ENCODE measurements at places on chromosomes 4 and X.
A peak's percentile ranks its signal among the peaks of the same experiment; 100 is the strongest.

- DNase-seq: no peak
These were observed 921.8 kb upstream of the INTU start for GRCh38 chr4:126710935-126711334.

DNA sequence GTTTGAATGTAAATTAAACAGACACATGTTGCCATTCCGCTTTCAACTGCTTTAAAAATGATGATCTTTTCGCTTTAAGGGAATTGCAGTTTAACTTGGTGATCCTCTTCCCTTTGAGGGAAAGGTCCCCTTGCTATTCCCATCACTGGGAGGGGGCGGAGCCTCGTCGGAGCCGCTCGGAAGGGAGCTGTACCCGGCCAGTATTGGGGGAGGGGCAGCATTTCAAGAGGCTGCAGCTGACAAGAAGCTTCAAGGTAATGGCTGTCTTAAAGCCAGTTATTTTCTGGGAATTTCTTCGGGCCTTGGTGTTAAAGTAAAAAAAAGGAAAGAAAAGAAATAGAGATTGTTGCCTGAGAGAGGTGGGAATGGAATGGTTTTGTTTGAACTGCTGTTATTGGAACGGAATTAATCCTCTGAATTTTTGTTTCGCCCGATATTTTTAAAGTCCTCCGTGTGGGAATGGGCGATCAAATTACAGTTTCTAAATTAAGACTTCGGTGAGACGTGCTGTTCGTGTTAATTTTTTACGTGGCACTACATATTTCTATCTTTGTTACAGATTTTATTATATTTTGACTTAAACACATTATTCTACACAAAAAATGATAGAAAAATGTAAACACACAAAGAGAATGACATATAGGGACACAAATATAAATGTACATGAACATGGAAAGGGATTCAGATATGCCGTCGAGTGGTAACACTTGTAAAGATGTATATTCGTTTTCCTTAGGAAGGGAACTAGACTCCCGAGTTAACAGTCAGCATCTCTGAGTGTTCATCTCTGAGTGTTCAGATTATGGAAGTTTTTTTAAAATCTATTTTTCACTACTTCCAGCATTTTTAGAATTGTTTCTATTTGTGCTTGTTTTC, 9.2 kb downstream of the PWWP3B start:
- no peak for DNase-seq

DNA sequence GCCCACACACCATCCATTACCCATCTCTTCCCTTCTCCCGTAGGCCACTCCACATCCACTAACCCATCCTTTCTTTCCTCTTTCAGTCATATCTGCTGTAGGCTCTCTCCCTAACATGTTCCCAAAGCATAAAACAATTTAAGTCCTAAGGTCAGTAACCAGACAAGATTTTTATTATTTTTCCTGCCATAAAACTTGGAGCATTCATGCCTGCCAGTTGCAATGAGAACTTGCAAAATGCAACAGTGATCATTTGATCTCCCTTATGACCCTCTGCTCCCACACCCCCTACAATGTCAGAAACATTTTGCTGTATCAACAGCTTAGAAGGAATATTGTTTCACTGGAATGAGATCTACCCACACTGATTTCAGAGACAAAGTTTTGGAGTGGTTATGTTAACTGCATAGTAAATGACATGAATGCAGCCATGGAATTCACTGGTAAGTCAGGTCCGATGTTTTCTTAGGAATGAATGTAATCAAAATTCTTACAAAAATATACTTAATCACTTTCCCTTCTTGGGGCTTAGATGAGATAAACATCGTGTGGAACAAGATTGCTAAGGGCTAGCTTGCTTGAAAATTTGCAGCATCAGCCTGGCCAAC, 5.7 kb downstream of the NIPAL1 start:
- no peak for DNase-seq

- DNase-seq: no peak
These were observed 36.8 kb upstream of the VMA21 start for GRCh38 chrX:151359931-151360871.

- no peak for DNase-seq
These were observed 63.3 kb downstream of the ELOVL6 start for GRCh38 chr4:110135076-110135475.

DNA sequence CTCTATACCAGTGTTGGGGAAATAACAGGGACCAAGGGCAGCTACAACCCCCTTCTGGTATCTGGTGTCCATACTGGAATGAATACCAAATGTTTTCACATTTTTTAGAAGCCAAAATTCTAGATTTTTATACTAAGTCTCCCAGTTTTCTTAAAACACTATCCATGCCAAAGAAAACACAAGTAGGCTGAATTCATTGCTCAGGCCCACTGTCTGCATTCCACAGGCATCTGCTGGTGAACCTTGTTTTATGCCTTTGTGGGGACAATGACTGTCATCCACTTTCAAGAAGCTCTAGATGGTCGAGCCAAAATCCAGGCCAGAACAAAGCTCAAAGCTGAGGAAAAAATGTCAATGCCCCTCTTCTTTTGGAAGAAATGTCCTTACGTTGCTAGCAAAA, 213.4 kb upstream of the RASGEF1B start:
- no peak for DNase-seq

DNA sequence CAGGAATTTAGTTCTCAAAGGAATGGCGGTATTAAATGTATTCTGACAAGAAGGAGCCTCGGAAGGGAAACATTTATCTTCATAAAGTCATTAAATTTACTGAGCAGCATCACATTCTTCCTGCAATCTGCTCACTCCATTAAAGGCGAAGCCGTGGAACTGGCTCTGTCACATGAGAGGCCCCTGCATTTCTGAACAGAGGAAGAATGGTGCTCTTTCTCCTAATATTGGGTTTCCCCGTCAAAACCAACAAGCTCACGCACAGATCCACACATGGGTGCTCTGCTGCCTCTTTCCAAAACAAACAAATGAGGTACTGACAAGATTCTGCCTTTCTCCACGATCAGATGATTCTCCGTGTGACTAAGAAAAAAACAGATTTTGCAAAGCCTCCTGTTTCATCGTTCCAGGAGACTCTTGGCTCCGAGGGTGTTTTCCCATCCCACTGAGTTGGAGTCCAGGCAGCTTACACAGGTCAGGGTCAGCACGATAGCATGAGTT, 191.2 kb downstream of the IDS start:
- DNase-seq: no peak

DNA sequence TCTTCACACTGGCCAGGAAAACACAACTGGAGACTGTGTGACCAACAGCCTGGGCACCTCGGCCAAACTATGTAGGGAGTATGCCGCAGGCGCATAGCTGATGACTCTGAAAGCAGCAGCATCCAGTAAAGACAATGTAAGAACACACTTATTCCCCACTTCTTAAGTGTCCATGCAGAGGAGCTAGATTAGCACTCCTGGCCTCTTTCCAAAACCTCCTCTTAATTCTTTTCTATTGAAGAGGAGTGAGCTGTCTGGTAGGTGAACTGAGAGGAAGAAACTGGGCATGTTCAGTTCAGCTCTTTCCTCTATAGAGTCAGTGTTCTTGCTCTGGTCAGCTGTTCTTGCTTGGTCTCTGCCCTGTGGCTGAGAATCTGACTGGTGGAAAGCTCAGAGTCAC, 21.1 kb downstream of the NMU start:
- no peak for DNase-seq

DNA sequence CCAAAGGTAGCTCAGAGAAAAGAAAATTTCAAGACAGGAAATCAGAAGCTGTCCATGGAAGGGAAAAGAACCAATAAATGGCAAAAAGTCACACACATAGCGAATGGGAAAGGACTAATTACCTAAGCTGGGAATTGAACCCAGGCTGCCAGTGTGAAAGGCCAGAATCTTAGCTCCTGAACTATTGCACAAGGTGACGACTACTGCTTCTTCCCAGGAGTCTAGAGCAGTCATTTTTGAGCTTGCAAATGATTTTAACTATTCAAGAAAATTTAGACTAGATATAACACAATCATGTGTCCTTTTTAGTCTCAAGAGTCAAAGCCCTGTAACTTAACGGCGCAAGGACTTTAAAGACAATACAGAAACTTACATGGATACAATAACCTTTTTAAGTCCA, 34.1 kb upstream of the ZNF81 start:
- no peak for DNase-seq

- DNase-seq: no peak
These were observed 194.5 kb upstream of the EDA2R start for GRCh38 chrX:66833426-66833825.

GRCh38 chr4:154384012-154384411, 107.6 kb downstream of the DCHS2 start:
- DNase-seq: no peak

- DNase-seq: no peak
These were observed 49.3 kb upstream of the RPL34 start for GRCh38 chr4:108570993-108571569.

DNA sequence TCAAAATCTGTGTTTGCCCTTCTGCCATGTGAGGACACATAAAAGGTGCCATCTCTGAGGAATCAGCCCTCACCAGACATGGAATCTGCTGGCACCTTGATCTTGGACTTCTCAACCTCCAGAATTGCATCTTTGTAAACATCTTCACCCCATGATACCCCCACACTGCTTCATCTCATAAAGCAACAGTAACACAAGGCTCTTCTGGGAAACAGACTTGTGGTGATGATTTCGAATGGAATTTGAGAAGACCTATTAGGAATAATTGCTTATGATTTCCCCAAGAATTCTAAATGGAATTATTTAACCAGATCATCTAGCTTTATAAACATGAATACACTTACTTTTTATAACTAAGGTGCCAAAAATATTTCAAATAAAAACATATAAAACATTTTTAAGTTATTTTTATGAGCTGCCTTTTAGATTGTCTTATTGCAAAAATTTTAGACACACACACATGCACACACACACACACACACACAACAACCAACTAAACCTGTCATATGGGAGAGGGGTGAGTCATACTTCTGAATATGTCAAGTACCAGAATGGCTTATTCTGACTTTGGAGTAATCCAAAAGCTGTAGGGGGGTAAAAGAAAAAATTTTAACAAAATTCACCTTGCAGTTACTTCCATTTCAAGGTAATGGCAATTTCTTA, 82.0 kb downstream of the USP46 start:
- no peak for DNase-seq

GRCh38 chr4:182015014-182015413, 228.2 kb upstream of the TENM3 start:
- DNase-seq: no peak

GRCh38 chr4:103996637-103997036, 276.9 kb upstream of the TACR3 start:
- DNase-seq: no peak

- peak; percentile 37 for DNase-seq
These were observed 4.9 kb downstream of the UGT8 start for GRCh38 chr4:114603497-114603896.

GRCh38 chr4:137980641-137981040, 261.5 kb downstream of the SLC7A11 start:
- DNase-seq: no peak

GRCh38 chr4:55435141-55435841, 39.5 kb downstream of the TMEM165 start:
- DNase-seq: no peak

DNA sequence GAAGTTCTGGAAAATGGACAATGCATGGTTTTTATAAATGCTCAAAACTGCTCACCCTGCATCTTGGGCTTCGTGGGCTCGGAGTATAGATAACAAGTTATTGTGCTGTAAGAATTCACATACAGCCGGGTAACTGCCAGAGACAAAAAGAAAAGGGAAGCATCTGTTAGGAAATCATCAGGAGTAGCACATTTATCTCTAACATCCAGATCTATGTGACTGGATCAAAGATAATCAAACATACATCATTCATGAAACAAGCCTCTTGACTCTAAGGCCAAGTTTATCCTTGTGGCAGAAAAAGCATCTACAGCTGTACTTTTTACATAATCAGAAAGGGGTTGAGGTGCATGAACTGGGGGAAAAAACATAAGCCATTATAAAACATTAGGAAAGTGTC, 264.2 kb downstream of the PPP3CA start:
- DNase-seq: no peak

DNA sequence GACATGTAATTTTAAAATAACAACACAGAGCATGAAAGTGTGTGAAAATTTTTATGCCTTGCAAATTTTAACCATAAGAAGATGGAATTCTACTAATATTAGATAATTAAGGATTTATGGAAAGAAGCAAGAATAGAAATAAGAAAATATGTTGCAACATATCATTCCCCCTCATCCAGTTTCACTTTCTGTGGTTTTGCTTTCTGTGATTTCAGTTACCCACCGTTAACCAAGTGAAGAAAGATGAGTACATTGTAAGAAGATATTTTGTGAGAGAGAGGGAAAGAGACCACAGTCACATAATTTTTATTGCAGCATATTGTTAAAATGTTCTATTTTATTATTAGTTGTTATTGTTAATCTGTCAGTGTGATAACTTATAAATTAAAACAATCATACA, 77.9 kb downstream of the ADAM29 start:
- DNase-seq: no peak

DNA sequence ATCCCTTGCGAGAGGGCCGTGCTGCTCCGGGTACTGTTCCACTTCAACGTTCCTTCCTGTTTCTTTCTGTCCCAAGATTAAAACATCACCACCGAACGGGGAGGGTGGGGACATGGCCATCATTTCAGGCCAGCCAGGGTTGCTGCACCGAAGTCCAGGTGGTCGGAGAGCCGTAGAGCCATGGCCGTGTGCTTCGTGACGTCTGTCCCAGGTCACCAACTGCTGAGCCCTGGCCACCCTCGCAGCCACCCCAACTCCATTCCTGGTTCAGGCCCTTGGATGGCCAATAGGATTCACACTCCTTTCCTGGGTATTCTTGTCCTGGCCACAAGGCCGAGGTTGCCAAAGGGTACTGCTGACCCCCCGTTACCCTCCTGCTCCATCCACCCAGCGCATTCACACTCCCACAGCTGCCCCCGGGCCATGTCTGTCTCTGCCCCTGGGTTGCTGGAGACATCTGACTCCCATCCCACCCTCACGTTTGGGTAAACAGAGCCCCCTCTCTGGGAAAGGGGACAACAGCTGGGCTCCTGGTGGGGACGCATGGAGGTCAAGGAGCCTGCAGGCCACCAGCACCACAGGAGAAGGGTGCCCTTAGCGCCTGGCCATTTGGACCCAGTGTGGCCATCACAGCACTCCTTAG, 103.2 kb downstream of the HMX1 start:
- DNase-seq: no peak

DNA sequence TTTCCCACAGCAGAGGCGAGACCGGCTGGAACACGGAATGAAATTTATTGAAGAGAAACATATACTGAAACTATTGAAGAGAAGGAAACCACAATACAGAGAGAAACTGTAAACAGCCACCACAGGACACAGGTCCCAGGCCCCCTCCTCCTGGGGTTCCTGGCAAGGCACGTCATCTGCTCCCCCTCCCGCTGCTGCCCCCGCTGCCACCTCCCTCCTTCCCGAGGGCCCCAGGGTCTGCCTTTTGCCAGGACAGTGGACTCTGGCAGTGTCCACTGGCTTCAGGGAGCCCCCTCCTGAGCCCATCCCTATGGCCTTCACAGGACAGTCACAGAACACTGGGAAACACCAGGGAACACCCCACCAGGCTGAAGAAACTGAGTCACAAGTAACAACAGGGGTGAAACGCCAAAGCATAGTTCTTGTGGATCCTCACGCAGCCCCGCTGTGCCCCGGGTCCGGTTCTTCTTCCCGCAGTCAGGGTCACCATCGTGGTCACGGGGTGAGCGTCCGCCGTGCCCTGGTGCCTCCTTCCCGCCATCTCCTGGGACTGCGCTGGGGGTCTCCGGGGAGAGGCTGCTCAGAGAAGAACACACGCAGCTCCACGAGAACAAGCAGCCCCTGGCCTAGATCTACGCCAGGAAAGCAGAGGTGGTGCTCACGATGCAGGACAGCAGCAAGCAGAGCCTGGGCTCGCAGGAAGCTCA, 5.4 kb downstream of the PNMA6E start:
- DNase-seq: no peak
